T-cell (primary cell): ENCODE measurements at places on chromosomes 1 and 21. TPM values are rescaled to one million over a fixed set of nuclear protein-coding genes. Genes with fewer than 3 reads are reported as not detected.

Gene DNALI1
- total RNA-seq: 0.29 TPM

Gene FCGR2B
- total RNA-seq: 3.9 TPM

Gene WDR64
- total RNA-seq: 0.13 TPM

Gene TNFRSF4
- total RNA-seq: 15.9 TPM

Gene RHOU
- 2.0 TPM for total RNA-seq

Gene KCNJ6
- total RNA-seq: not detected

Gene LCE3E
- total RNA-seq: not detected

Gene CD48
- total RNA-seq: 387 TPM

Gene TNFRSF8
- 0.37 TPM for total RNA-seq

Gene DIRAS3
- total RNA-seq: not detected

Gene HSD3B1
- not detected for total RNA-seq

Gene SERPINC1
- total RNA-seq: 0.72 TPM

Gene RPS6KC1
- 11.7 TPM for total RNA-seq

Gene RAP1GAP
- 0.33 TPM for total RNA-seq

Gene GPR25
- 1.5 TPM for total RNA-seq

Gene S100A10
- 277 TPM for total RNA-seq

Gene FCRL5
- 0.98 TPM for total RNA-seq

Gene RGS1
- 15.3 TPM for total RNA-seq

Gene GNAT2
- not detected for total RNA-seq

Gene PER3
- 4.4 TPM for total RNA-seq

Gene OR2T11
- not detected for total RNA-seq

Gene OPTC
- not detected for total RNA-seq

Gene TXNDC12
- 40.3 TPM for total RNA-seq

Gene TLR5
- total RNA-seq: 3.6 TPM

Gene TRABD2B
- not detected for total RNA-seq

Gene TFF3
- total RNA-seq: not detected

Gene RGSL1
- not detected for total RNA-seq

Gene RUNX3
- total RNA-seq: 145 TPM

Gene G0S2
- total RNA-seq: not detected

Gene SYPL2
- total RNA-seq: 0.13 TPM
